ENCODE measurements at places on chromosomes 6 and 20.

DNA sequence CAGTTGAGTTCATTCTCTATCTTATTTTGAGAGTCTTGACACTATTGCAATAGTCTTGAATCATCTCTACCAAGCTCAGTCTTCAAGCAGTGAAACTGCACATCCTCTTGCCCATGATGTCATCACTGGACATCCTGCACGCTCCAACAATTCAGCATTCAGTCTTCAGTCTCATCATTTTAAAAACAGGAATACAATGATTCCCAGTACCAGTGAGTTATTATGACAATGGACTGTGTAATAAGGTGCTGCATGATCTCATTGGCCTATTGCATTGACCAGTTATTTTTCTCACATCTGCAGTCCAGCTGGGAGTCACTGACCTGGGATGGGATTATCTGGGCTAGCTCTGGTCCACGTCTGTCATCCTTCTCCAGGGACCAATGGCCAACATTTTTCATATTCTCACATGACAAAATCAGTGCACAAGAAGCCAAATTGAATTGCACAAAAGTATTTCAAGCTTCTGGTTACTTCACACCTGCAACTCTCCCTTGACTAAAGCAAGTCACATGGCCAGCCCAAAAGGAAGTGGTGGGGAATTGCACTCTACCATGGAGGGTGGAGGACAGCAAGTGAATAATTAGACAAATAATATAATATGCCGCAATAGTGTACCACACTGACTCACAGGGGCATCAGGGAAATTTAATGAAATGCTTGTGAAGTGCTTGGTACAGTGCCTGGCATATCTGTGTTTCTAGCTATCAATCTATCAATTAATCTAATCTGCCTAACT, 6.4 kb upstream of the CST2 start:
- DNase-seq = no peak

- no peak for DNase-seq
These were observed 10.8 kb upstream of the POU3F2 start for GRCh38 chr6:98823428-98824161.

- DNase-seq = no peak
These were observed 8.5 kb downstream of the RBM38 start for GRCh38 chr20:57399587-57400155.

- no peak for DNase-seq
These were observed 123.4 kb downstream of the LY86 start for GRCh38 chr6:6711832-6712448.

DNA sequence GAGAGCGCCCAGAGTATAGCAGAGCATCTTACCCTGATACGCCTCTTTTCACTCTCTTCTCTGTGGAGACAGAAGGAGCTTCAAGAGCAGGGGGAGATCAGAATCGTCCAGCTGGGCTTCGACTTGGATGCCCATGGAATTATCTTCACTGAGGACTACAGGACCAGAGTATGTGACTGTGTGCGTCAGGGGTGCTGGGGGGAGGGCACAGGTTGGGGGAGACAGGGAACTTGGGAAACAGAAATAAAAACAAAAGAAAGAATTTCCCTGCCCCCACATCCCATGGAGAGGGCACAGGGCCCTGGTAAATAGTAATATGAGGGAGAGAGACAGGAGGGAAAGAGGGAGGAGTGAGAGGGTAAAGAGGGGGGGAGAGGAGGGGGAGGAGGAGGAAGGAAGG, 3.0 kb upstream of the C4A start:
- DNase-seq = no peak

DNA sequence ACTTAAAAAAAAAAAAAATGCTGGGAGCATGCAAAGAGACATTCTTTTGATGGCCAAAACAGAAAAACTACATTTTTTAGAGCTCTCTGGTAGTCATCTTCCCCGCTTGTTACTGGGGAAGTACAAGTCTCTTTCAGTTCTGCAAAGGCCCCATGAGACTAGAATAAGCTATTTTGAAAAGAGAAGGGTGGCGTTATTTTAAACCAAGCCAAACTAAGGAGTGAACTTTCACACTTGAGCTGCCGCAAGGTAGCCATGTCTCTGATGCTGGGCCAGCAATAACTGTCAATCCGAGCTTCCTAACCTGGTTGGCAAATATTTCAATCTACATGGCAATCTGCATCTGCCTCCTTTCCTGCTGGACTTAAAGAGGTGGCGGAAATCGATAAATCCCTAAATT, 96.7 kb downstream of the L3MBTL3 start:
- DNase-seq = no peak

DNA sequence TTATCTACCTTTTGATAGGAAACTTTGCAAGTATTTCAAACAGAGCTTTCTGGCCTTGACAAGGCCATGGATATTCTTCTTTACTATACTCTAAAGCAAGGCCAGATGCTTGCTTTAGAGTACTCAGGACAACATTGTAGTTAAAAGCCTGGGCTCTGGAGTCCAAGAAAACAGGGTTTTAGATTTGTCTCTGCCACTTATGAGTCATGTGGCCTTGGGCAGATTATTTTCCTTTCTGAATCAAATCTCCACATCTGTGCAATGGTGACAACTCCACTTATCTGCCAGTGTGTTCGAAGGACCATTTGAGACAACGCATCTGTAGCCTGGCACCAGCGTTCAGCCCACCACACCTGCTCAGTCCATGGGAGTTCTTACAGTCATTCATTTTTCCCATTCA, 265.9 kb upstream of the RIN2 start:
- no peak for DNase-seq

- DNase-seq = no peak
These were observed 291.8 kb upstream of the MARCKS start for GRCh38 chr6:113565306-113565705.

- DNase-seq = no peak
These were observed 102.8 kb upstream of the TFAP2D start for GRCh38 chr6:50610562-50610961.

- no peak for DNase-seq
These were observed 326.7 kb downstream of the SYNE1 start for GRCh38 chr6:152310371-152310954.

Data from hypothalamus (tissue), 51 donors.